Naive B cell (primary cell): ENCODE measurements at places on chromosomes 2 and 18. TPM values are rescaled to one million over a fixed set of nuclear protein-coding genes. Genes with fewer than 3 reads are reported as not detected.

DNA sequence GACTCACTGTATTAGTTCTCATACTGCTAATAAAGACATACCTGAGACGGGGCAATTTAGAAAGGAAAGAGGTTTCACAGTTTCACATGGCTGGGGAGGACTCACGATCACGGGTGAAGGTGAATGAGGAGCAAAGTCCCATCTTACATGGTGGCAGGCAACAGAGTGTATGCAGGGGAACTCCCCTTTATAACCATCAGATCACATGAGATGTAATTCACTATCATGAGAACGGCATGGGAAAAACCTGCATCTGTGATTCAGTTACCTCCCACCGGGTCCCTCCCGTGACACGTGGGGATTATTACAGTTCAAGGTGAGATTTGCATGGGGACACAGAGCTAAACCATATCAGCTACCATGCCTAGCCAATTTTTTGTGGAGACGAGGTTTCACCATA, 168.2 kb downstream of the NEDD4L start:
- DNase-seq = no peak

GRCh38 chr2:143300536-143300935, 171.3 kb downstream of the ARHGAP15 start:
- no peak for DNase-seq

The EPHA4 gene
- 8.8 TPM for polyA plus RNA-seq

DNA sequence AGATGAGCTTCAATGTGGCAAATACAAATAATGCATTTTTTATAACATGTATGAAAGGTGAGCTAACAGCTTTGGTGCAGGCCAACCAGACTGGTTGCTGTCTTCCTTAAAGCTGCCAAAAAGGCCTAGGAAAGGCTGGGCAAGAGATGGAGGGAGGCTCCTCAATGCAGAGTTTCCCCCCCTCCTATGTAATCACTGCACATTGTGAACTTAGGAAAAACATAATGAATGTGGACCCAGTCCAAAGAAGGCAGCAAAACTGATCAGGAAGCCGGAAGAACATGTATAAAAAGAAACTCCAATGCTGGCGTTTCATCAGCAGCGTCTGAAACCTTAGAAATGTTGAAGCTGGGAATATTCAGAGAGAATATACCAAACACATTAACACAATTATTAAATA, 84.2 kb upstream of the LYPD6 start:
- no peak for DNase-seq

The PRSS56 gene
- polyA plus RNA-seq = not detected

The FBXO36 gene
- 0.76 TPM for polyA plus RNA-seq

The STEAP3 gene
- polyA plus RNA-seq = 0.49 TPM

The HOXD3 gene
- not detected for polyA plus RNA-seq

The NOSTRIN gene
- not detected for polyA plus RNA-seq

DNA sequence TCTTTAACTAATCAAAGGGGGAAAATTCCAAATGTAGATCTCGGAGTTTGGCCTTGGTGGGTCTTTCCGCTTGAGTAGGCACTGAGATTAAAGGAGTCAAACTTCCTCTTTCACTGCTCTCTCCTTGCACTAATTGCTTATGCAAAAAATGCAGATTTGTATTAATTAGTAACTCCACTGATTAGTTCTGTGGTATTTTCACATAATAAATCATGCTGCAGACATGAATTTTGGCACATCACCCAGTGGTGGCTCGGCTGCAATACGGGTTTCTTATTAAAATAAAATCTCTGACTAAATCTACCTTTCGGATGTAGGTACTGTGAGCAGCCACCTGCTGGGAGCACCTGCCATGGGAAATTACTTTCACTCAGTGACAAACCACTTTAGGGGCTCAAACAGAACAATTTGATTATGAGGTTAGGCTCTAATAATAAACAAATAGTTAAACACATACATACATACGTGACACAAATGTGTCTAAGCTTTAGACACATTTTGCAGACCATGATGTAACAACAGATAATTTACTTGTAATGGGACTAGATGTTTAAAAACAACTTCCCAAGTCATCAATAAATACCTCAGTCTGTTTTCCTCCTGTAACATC, 6.4 kb upstream of the NEUROD1 start:
- no peak for DNase-seq

The ANKRD62 gene
- not detected for polyA plus RNA-seq

The RNF125 gene
- 18.2 TPM for polyA plus RNA-seq

DNA sequence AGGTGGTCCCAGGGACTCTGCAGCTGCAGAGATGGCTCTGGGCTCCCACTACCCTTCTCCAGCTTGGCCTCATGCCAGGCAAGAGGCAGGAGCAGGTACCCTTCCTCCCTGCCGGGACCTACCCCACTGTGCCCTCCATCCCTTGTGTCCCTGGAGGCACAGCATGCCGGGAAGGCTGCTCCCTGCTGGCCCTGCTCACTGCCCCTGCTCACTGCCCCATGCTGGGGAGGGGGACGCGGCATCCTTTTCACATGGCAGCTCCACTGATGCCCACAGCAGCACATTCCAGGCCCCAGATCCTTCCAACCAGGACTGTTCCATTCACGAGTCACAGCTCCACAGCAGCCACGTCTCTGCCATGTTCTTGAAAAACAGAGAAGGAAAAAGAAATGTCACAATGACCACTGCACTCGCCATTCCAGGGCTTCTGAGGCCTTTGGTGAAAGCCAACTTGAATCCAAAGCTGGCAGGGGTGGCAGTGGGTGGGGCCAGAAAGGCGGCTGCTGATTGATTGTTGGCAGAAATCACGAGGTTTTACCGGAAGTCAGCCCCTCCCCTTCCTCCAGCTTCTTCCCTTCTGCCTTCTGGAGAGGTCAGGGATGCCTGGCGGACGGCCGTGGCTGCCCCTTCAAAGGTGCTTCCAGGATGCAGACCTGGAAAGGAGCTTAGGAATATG, 268.0 kb downstream of the CYP26B1 start:
- DNase-seq = no peak

The CCDC195 gene
- polyA plus RNA-seq = not detected

The SLC23A3 gene
- polyA plus RNA-seq = not detected

GRCh38 chr2:6692056-6692455, 173.7 kb downstream of the CMPK2 start:
- DNase-seq = no peak
